ENCODE measurements at places on chromosomes 6 and 20.

- DNase-seq, result no peak
Measured at GRCh38 chr20:47274401-47275108, 81.9 kb downstream of the ZMYND8 start.

GRCh38 chr20:34517114-34517505 is 888 bp downstream of the DYNLRB1 start:
- no peak for DNase-seq

DNA sequence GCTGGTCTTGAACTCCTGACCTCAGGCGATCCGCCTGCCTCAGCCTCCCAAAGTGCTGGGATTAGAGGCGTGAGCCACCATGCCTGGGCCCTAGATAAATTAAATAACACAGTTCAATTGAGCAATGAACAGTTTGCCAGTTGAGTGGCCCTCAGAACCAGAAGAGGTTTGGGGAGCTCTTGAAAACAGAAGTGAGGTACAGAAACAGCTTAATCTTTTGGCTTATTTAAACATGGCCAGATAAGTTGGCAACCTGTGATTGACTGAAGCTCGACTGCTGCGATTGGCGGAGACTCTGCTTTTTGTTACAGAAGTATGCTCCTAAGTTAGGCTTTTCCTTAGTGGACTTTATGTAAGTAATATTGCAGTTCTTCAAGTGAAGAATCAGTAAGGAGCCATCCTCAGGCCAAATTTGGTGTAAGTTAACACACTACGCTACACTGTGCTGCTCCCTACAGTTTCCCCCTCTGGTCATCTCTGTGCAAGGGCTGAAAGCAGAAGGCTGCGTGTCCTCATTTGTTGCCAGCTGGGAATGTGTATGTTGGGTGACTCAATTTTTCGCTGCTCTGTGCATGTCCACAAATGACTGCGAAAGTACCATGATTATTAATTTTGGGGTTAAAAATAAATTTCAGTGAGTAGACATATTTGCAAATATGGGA is 9.8 kb downstream of the XRN2 start:
- no peak for DNase-seq

- no peak for DNase-seq
Measured at GRCh38 chr20:44089987-44090674, 96.9 kb downstream of the JPH2 start.

DNA sequence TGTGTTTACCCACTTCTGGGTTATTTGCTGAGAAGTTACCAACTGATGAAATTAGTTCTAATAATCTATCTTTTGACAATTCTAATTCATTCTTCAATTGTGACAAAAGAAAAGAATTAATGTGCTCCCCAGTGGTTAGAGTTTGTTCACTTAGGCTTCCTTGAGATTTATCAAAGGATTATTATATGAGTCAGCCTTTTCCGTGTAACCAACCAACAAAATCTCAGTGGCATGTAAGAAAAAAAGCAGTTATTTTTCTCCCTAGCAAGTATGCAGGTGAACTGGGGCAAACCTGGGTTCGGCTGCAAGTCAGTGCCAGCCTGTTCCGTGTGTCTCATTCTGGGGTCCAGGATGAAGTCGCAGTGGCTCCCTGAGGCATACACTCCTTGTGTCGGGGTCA is 28.8 kb upstream of the HIVEP1 start:
- DNase-seq, result no peak

- no peak for DNase-seq
Measured at GRCh38 chr20:44480097-44480496, 4.4 kb downstream of the TTPAL start.

DNA sequence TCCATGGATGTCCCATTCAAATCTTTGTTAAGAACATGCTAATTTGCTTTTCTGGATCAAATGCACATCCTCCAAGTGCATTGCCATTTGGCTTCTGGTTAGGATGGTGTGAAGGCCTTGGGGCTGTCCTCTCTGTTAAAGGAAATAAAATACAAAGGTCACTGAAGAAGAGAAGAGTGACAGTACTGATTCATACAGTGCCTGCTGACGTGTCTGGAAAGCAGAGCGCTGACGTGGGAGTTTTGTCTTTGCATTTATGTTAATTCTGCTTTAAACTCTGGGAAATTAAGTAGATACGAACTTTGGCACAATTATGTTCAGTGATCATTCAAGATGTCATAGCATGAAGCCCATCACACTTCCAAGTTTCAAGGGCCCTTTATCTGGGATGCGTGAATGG is 33.2 kb downstream of the SYNDIG1 start:
- DNase-seq, result no peak

- no peak for DNase-seq
Measured at GRCh38 chr6:142878407-142878806, 66.6 kb downstream of the HIVEP2 start.

DNA sequence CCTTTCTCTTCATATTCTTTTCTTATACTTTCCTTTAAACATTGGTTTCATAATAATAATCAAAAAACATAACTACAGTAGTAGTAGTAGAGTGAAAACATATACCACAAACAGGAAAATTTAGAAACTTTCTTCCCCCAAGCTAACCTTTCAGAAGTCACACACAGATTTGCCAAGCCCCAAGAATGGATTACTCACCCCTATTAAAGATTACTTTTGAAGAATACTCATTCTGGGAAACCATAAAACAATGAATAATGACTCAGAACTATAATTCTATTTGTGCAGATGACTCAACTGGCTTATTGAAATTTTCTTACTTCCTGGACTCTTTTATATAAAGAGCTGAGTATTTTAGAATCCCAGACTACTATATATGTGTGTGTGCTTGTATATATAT is 119.4 kb upstream of the GJE1 start:
- no peak for DNase-seq

DNA sequence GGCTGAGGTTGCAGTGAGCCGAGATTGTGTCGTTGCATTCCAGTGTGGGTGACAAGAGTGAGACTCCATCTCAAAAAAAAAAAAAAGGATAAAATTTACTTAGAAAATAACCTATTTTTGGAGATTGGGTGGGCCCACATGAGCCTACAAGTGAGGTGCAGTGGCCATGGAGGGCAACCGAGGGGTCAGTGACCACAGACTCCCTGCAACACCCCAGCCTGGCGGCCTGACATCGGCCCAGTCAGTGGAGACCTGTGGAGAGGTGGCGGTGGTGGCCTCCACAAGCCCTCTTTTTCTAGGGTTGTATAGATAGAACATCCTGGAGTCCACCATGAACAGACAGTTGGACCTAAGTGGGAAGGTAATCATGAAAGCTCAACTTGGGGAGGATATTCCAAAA is 52.7 kb downstream of the BTBD9 start:
- DNase-seq, result peak; percentile 70

- DNase-seq, result no peak
Measured at GRCh38 chr20:10763112-10763511, 89.3 kb upstream of the JAG1 start.

- DNase-seq, result no peak
Measured at GRCh38 chr20:2361035-2361593, 19.6 kb upstream of the TGM6 start.

DNA sequence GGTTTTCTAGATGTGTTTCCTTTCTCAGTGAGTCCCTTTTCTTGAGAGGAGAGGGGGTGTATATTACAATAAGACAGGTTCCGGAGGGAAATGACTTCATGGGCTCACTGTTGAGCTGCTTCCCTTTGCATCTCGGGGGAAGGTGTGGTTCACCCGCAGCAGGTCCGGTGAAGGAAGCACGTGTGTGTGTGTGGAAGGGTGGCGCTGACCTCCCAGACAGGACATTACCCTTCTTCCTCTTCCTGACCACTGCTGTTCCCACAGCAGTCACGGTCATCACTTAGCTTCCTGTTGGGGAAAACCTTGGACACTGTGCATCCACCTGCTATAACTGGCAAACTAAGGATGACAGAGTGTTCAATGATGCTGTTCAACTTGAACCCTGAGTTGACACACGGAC is 83.6 kb downstream of the PLEKHG1 start:
- DNase-seq, result no peak

- DNase-seq, result peak; percentile 79
Measured at GRCh38 chr6:16762550-16763477, 1.6 kb upstream of the ATXN1 start.

All from aorta (tissue), 5 donors.